Activated T-cell treated with anti-CD3 and anti-CD28 coated beads, Interleukin-2, amount 50 U/mL, for 48 hours (primary cell): ENCODE measurements at places on chromosomes 12 and 14.

DNA sequence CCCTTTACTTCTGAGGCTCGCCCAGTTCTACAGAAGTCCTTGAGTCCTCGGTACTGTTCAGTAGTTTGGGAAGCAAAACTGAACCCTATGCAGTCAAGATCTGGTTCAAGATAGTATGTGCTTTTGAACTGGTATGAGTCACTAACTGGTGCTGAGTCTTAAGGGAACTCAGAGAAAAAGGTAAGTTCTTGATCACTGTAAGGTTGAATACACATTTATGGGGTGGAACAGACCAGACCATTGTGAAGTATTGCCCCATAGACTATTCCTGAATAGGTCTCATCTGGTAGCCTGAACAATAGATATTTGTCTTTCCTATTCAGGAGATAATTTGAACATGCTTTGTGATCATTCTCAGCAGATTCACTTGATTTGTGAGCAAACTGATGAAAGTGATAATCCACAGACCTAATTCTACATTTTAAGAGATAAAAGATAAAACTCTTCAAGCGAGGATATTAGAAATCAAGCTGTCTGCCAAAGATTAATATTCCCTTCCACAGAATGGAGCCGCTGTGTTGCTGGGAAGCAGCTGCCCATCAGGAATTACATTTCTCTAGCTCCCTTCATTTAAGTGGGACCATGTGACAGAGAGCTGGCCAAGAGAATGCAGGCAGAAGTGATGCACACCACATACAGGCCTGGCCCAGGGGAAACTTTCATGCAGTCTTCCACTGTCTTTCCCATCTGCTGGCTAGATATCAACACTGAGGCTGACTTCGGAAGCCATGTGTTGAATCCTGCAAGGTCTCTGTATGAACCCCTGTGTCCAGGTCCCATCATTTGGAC, 369.8 kb upstream of the GARIN6 start:
- no peak for DNase-seq

DNA sequence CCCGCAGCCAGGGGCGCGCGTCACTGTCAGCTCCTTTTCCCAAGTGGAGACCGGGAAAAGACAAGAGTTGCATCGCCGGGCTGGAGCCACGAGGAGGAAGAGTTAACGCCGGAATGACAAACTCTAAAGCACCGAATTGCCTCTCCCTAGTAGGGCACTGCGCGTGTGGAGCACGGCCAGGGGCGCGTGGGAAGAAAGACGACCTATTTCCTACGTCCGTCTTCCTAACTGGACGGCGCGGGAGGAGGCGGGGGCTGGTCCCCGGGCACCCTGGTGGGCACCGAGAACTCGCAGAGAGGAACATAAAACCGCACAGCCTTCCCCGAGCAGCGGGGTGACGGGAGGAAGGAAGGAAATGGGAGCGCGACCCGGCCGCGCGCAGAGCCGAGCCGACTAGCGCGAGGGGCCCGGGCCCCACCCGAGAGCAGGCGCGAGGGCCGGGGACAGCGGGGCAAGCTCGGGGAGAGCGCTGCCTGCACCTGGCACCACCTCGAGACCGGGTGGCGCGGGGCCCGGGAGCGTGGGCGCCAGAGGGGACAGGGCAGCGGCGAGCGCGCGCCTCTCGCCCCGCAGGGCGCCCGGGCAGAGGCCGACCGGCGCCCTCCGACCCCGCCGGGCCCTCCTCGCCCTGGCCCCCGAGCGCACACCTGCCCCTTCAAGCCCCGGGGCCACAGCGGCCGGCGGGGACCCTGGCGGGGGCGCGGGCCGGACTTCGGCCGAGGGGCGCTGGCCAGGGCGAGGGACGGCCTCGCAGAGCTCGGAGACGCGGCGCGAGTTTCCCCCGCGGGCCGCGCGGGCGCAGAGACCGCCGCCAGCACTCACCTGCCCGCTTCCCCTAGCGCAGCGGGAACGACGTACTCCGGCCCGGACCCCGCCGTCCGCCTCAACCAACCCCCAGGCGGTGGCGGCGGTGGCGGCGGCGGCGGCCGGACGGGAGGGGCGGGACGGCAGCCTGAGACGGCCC, at the start of gene SETD3:
Gene SETD3 (minus strand): TSS at position 954 of the 964 bp plus-strand sequence. CDS start 15,054 bp downstream, outside the sequence.
- DNase-seq = peak; percentile 55

GRCh38 chr12:11658791-11659190, 9.3 kb downstream of the ETV6 start:
- DNase-seq = no peak

DNA sequence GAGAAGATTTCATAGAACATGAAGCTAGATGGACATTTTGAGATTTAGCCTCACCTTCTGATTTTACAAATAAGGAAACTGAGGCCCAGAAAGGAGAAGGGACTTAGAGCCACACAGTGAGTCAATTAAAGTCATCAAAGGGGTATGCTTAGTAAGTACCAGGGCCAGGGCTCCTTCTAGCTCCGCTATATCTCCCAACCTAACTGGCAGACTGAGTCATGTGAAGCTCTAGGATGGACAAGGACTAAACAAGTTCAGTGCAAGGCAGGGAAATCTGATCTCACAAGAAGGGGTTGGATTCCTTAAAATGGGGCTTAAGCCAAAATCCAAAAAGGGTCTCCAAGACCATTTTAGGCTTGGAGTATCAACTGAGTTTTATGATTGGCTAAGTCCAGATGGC, 215.8 kb downstream of the PHLDA1 start:
- no peak for DNase-seq

GRCh38 chr12:132427999-132428935, 61.7 kb upstream of the FBRSL1 start:
- DNase-seq = no peak

GRCh38 chr12:41304526-41304925, 116.4 kb downstream of the PDZRN4 start:
- DNase-seq = no peak

DNA sequence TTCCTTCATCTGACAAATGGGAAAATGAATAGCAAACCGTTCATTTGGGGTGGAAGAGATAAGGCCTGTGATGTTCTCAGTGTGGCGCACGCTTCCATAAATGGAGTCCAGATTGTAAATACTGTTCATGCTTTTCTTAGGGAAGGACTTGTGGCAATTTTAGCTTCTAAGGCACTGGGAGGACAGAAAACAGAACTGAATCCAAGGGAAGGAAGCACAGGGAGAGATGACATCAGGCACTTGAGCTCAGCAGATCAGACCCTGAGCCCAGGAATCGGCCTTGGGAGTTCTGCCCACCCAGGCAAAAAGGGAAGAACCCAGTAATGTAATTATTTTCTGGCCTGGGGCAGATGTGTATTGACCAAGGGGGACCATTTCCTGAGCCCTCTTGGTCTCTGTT, 7.2 kb upstream of the SH2B3 start:
- DNase-seq = no peak

DNA sequence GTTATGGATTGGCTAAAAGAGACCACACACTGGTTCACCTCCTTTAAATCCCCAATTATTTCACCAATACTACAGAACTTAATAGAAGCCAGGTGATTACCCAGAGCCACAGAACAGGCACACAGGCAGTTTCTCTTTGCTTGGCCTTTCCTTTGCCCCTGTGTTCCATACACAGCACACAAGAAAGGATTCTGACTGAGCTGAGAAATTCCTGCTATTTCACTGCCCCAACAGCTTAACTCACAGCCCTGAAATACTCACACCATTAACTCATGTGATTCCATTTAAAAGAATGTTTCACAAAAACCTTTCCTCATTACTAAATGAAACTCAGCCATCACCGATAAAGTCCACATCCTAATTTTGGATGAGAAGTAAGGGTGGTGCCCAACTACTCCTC, 133.6 kb downstream of the MED13L start:
- DNase-seq = no peak

DNA sequence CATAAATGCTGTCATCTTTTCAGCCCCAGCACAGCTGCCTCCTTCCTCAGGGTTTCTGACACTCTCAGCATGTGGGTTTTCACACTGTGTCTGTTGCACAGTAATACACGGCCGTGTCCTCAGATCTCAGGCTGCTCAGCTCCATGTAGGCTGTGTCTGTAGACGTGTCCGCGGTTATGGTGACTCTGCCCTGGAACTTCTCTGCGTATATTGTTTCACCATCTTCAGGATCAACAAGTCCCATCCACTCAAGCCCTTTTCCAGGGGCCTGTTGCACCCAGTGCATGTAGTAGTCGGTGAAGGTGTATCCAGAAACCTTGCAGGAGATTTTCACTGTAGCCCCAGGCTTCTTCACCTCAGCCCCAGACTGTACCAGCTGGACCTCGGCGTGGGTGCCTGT, 1210.6 kb downstream of the TMEM121 start:
- peak; percentile 51 for DNase-seq

- no peak for DNase-seq
Observed at GRCh38 chr12:108204117-108204987, 75.3 kb downstream of the WSCD2 start.

DNA sequence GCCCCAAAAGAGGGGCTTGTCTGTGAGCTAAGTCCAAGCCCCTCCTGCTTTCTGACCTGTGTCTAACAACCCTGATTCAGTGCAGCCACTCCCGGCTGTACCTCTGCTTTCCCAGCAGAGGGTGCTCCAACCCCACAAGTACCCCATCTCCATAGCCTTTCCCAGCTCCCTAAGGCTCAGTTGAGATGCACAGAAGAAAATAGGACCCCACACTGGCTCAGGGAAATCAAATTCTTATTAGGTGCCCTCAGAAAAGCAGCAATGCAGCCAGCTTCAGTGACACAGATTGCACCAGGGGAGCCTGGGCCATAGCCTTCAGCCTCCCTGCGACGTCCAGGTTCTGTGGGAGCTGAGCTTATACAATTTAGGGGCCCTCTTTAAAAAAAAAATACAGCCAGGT, 49.9 kb downstream of the LRRC74A start:
- DNase-seq = peak; percentile 62
